ENCODE measurements at places on chromosomes 5 and 9. TPM values are rescaled to one million over a fixed set of nuclear protein-coding genes. Genes with fewer than 3 reads are reported as not detected.

- DNase-seq, result no peak
These were observed 36.5 kb downstream of the KIF2A start for GRCh38 chr5:62342476-62342837.

GRCh38 chr9:91059713-91060112, 258.1 kb downstream of the SYK start:
- DNase-seq, result no peak

GRCh38 chr5:14244721-14245120, 101.6 kb downstream of the TRIO start:
- no peak for DNase-seq

- DNase-seq, result no peak
These were observed 8.8 kb downstream of the PRR16 start for GRCh38 chr5:120472911-120473310.

DNA sequence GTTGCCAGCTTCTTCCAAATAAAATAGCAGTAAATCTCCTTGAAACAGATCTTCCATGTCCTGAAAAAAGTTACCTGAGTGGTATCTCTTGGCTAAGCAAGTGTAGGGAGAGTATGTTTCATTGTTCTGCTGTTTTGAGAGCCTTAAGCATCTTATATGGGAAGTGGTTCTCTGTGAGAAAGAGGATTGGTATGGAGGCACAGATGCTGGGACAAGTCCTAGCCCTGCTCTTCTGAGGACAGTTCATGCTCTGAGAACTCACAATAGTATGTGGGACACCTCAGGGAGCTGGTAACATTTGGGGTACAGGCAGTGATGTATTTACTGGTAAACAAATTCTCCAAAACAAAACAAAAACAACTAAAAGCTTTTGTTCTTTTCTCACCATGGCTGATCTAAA, 2.0 kb downstream of the PPP3R2 start:
- DNase-seq, result no peak

THBS4 gene
- 80.2 TPM for total RNA-seq

BNC2 gene
- 61.2 TPM for total RNA-seq

GRIN1 gene
- total RNA-seq, result not detected
